ENCODE measurements at places on chromosomes 1 and 21. TPM values are rescaled to one million over a fixed set of nuclear protein-coding genes. Genes with fewer than 3 reads are reported as not detected.
A peak's percentile ranks its signal among the peaks of the same experiment; 100 is the strongest.

- ATAC-seq = no peak
Observed at GRCh38 chr21:42038393-42038792, 28.2 kb upstream of the ZBTB21 start.

GRCh38 chr1:17998889-17999288, 108.7 kb upstream of the IGSF21 start:
- no peak for ATAC-seq

GRCh38 chr21:29433366-29434059, 134.8 kb downstream of the BACH1 start:
- no peak for ATAC-seq

GRCh38 chr1:93474321-93474720, 26.4 kb downstream of the FNBP1L start:
- no peak for ATAC-seq

DNA sequence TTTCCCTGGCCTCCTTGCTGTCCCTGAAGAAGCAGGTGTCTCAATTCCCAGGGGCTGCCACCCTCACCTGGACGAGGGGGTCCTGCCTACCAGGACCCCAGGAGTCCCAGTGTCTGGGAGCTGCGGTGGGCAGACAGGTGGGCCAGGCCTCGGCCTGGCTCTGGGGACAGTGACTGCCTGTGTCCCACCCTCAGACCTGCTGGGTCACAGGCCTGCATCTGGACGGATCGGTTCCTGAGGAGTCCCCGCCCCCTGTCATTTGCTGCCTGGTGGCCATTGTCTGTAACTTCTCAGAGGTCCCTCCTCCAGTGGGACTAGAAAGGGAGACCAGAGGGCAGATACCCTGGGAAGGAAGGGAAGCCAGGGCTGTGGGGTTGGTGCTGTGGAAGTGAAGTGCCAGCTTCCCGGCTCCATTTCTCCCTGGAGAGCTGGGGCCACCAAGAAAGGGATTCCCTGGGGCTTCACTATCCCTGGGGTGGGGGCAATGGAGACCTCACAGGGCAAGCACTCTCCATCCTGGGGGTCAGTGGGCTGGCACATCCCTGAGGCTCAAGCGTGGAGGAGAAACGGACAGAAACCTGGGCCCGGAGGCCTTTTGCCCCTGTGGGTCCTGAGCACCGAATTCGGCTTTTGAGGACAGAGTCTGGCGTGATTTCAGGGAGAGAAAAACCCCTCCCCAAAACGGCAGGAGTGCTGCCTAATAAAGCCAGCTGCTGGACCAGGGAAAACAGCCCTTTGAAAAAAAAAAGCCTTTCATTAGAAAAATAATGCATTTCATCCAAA, 157.3 kb downstream of the PEX14 start:
- ATAC-seq = no peak

- no peak for ATAC-seq
Observed at GRCh38 chr1:183562701-183563100, 27.6 kb downstream of the NCF2 start.

- ATAC-seq = no peak
Observed at GRCh38 chr1:14137411-14138134, 437.6 kb downstream of the PRDM2 start.

DNA sequence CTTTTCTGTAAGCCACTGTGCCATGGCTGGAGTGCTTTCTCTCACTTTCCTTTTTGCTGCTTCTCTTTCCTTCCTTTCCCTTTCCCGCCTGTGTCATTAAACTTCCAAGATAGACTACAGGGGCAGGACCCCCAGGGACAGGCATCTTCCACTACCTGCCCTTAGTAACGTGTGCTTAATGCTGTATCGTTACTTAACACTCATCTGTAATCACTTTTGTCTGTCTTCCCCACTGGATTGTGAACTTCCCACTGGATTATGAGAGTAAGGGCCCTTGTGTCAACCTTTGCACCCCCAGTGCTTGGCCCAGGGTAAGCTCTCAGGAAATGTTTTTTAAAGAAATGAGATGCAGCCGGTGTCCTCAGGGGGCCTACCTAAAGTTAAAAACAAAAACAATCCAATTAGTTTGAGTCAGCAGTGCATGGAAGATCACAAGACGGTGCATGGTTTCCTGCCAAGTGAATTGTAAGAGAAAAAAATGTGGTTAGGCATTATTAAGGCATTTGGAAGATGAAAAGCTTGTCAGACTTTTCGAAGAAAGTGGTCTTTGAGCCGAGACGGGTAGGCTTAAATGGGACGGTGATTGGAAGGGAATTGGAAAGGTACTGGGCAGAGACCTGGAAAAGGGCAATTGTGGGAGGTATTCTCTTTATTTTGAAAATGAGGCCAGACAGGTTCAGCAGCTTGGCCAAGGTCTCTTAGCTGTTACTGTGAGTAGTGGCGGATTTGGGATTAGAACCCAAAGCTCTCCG, 958 bp downstream of the LYPLAL1 start:
- ATAC-seq = peak; percentile 13

DNA sequence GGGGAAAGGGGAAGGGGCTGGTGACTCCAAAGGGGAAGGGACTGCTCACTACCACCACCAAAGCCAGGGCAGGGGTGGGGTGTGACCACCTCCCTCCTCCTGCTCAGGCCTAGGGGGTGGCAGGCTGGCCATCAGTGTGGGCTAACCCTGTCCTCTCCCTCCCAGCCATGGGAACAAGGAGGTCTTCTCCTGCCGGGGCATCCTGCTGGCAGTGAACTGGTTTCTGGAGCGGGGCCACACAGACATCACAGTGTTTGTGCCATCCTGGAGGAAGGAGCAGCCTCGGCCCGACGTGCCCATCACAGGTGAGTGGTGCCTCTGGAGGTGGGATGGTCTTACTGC, 5.7 kb downstream of the ZC3H12A start:
- ATAC-seq = no peak

- ATAC-seq = peak; percentile 31
Observed at GRCh38 chr1:182460550-182460951, 10.6 kb downstream of the RGSL1 start.

GRCh38 chr1:29653886-29654450, 417.6 kb downstream of the PTPRU start:
- ATAC-seq = no peak

DNA sequence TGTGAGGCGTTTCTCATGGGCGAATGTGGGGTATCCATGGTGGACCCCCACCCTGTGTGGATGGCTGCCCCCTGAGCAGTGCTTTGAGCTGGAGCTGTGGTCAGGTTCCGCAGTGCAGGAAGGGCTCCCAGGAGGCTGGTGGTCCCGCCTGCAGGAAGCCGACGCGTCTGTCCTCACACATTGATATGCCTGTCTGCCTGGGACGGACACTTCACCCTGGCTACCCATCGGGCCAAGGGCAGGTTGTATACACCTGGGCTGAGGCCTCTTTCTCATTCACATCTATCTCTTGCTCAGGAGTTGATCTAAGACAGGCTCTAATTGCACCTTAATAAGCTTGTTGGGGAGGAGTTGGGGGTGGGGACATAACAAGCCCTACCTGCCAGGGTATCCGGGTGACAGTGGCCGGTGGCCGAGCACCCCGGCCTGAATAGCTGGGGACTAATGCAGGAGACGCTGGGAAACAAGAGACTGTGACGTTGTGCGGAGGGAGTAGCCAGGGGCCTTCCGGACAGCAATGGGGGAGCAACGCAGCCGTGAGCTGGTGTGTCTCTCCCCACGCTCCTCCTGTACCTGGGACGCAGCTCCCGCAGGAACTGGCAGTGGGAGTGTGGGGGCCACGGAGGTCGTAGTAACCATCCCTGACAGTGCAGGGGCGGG, 21.7 kb downstream of the PDXK start:
- ATAC-seq = peak; percentile 67

DNA sequence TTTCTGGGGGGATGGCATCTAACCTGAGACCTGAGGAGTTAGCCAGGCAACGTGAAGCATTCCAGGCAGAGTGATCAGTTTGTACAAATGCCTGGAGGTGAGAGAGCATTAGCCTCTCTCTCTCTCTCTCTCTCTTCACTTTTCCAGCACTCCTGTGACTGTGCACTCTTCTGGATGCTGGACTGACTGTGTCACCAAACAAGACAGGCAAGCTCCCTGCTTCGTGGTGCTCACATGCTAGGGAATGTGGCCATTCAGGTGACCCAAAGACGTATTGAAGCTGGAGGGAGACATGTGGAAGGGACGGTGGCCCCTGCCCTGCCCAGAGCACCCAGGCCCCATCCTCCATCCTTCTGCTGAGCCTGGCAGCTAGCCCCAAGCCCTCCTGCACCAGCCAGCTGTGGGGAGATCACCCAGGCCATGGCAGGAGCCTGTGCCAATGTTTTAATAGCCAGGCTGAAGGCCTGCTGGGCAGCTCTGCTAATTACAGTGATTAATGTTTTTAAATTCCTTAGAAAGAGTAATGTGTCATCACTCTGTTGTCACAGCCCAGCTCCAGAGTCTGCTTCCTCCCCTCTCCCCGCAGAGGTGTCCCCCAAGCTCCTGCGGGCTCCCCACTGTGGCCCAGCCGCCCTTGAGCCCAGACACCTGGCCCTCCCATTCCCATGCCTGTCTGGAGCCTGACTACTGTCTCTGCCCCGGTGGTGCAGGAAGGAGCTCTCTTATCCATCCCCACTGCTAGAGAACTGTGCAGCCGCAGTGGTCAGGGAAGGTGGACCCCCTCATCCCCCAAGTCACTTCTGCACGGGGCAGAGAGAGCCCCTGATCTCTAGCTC, 48.9 kb downstream of the UBIAD1 start:
- no peak for ATAC-seq

GRCh38 chr1:88618331-88618730, 65.7 kb upstream of the PKN2 start:
- no peak for ATAC-seq

GRCh38 chr1:157941939-157942338, 51.5 kb upstream of the KIRREL1 start:
- ATAC-seq = no peak

- no peak for ATAC-seq
Observed at GRCh38 chr1:224482619-224483018, 48.0 kb upstream of the WDR26 start.

DNA sequence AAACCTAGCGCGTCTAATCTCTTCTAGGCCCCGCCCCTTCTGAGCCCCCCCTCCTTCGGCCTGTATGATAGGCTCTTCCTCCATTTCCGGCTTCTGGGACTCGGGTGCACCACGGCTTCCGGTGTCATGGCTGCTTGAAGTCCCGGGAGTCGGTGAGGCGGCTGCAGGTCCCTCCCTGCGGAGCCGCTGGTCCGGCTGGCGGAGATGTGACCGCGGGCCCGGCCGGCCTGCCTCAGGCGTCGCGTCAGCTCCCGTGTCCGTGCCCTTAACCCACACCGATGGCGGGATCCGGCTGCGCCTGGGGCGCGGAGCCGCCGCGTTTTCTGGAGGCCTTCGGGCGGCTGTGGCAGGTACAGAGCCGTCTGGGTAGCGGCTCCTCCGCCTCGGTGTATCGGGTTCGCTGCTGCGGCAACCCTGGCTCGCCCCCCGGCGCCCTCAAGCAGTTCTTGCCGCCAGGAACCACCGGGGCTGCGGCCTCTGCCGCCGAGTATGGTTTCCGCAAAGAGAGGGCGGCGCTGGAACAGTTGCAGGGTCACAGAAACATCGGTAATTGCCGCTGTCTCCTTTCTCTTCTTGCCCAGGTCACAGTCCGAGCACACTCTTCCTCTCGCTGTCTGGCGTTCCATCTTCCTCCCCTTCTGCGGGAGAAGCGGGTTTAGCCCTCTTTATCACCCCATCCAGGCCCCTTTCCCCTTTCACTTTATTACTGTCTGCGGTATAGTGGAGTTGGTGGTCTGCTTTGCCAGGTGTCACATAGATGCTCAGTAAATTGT, at the start of gene UHMK1:
TSS of gene UHMK1 (plus strand) at position 96 of the 773 bp plus-strand sequence. CDS start at position 279, 183 bp downstream.
- ATAC-seq = peak; percentile 97

- no peak for ATAC-seq
Observed at GRCh38 chr1:58941471-58942289, 157.8 kb upstream of the JUN start.

DNA sequence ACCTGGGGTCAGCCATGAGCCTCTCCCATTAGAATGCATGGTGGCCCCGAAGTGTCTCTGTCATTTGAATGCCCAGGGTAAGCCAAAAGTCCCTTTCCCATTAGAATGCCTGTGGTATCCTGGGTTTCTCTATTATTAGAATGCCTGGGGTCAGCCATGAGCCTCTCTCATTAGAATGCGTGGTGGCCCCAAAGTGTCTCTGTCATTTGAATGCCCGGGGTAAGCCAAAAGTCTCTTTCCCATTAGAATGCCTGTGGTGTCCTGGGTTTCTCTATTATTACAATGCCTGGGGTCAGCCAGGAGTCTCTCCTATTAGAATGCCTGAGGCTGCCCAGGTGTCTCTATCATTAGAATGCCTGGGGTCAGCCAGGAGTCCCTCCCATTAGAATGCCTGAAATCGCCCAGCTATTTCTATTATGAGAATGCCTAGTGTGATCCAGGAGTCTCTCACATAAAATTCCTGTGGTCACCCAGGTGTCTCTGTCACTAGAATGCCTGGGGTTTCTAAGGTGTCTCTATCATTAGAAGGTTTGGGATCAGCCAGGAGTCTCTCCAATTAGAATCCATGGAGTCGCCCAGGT, 65.5 kb downstream of the RNF187 start:
- no peak for ATAC-seq

GRCh38 chr1:8706291-8706690, 111.1 kb downstream of the RERE start:
- ATAC-seq = no peak

DNA sequence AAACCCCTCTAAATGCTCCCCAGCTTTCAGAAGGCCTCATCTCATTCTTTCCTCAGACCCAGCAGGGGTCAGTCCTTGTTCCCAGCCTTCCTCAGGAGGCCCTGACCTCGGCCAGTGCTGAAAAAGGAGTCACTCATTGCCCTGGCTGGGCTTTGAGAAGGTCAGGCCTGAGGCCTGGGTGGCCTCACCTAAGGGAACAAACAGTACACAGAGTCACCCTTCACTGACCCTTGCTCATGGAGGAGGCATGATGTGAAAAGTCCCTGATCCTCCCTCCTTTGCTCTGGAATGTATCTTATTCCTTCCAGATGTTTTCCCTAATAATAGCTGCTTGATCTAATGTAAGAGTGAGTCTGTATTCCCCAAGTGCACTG, 117.7 kb upstream of the SLC44A3 start:
- peak; percentile 91 for ATAC-seq

- ATAC-seq = no peak
Observed at GRCh38 chr1:242456726-242457269, 67.7 kb downstream of the PLD5 start.

GRCh38 chr21:38714039-38714817, 91.5 kb upstream of the ETS2 start:
- ATAC-seq = no peak

- ATAC-seq = no peak
Observed at GRCh38 chr1:234972411-234973191, 156.0 kb downstream of the TOMM20 start.

GRCh38 chr1:15205586-15206346, 41.3 kb upstream of the FHAD1 start:
- no peak for ATAC-seq

GRCh38 chr1:110298991-110299390, 40.2 kb upstream of the RBM15 start:
- no peak for ATAC-seq

TMEM240 gene
- 12.2 TPM for total RNA-seq

PRAMEF11 gene
- not detected for total RNA-seq

CLCA4 gene
- not detected for total RNA-seq

TYW3 gene
- total RNA-seq = 20.3 TPM

ADAR gene
- total RNA-seq = 96.2 TPM

KCNT2 gene
- total RNA-seq = 8.1 TPM

FAM72C gene
- 1.4 TPM for total RNA-seq

LYPD8 gene
- not detected for total RNA-seq

OLFML3 gene
- 155 TPM for total RNA-seq

GREM2 gene
- 2.6 TPM for total RNA-seq

CNKSR1 gene
- total RNA-seq = 1.1 TPM

RHEX gene
- 4.6 TPM for total RNA-seq

ATP1A2 gene
- 348 TPM for total RNA-seq

TEKT2 gene
- not detected for total RNA-seq

LRRC53 gene
- not detected for total RNA-seq

CFHR5 gene
- total RNA-seq = not detected
